ENCODE measurements at places on chromosomes 4 and X. TPM values are rescaled to one million over a fixed set of nuclear protein-coding genes. Genes with fewer than 3 reads are reported as not detected.

The PABPC5 gene
- 2.5 TPM for total RNA-seq

The NPNT gene
- not detected for total RNA-seq

The FRMPD3 gene
- total RNA-seq = not detected

The DYNLT3 gene
- 22.8 TPM for total RNA-seq

The COL4A6 gene
- total RNA-seq = 1.5 TPM

The CFAP299 gene
- total RNA-seq = 2.7 TPM

The TEX13C gene
- not detected for total RNA-seq

The SMIM10 gene
- total RNA-seq = 9.2 TPM

The GABRE gene
- total RNA-seq = 13.6 TPM

The SYTL5 gene
- not detected for total RNA-seq

The APBB2 gene
- 40.9 TPM for total RNA-seq

The RHOXF2 gene
- total RNA-seq = not detected

The GASK1B gene
- 57.3 TPM for total RNA-seq

The F11 gene
- total RNA-seq = not detected

The NUP54 gene
- 63.5 TPM for total RNA-seq

The RBMXL3 gene
- total RNA-seq = not detected

The PRPS1 gene
- 20.7 TPM for total RNA-seq
